ENCODE measurements at places on chromosomes 7 and 10.

GRCh38 chr10:91758303-91759146, 39.7 kb upstream of the TNKS2 start:
- DNase-seq: peak; percentile 79
- H3K27me3 ChIP-seq: no peaks in the 10 kb centered on the region
- no peaks in the 10 kb centered on the region for H3K4me1 ChIP-seq
- no peak overlapping the region for H3K4me3 ChIP-seq
- no peaks in the 10 kb centered on the region for H3K36me3 ChIP-seq

DNA sequence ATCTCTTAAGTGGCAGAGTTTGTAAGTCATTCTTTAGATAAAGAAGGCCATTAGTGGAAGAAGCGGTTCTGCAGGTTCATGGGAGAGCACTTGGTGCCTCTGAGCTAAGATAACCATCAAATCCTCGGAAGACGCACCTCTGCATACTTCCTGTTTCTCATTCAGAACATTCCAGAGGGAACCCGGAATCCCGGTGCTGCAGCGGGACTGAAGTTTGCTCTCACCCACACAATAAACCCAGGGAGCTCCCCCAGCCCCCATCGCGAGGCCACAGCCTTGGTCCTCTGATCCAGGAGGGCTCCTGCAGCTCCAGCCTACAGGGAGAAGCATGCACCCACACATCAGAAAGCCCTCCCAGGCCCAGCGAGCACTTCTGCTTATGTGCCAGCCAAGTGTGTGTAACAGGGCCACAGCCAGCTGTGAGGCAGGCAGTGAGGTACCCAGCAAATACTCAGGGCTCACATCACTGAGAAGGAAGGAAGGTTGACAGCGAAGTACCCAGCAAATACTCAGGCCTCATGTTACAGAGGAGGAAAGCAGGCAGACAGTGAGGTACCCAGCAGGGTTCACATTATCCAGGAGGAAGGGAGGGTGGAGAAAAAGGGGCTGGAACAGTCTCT, 142.4 kb downstream of the DIP2C start:
- H3K4me3 ChIP-seq: no peak overlapping the region
- no peaks in the 10 kb centered on the region for H3K27me3 ChIP-seq
- H3K27ac ChIP-seq: no peak overlapping the region
- H3K36me3 ChIP-seq: no peaks in the 10 kb centered on the region

DNA sequence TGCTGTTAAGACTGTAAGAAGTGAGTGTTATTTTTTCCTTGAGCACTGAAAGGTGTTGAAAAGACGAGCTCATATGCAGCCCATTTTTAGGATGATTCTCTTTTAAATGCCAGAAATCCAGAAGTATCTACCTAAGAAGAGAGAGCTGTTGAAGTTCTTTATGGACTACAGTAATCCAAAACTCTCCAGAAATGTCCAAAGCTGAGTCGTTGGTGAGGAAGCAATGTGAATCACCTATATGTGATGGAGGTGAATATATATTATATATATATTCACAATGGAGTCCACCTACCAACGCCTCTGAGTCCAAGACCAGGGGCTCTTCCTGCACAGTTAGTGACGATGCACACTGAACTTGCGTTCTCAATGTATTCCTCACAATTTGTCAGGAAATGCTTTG, 252.7 kb upstream of the PITRM1 start:
- no peaks in the 10 kb centered on the region for H3K27me3 ChIP-seq
- H3K4me1 ChIP-seq: no peaks in the 10 kb centered on the region
- H3K36me3 ChIP-seq: no peaks in the 10 kb centered on the region

- H3K27me3 ChIP-seq: no peaks in the 10 kb centered on the region
- no peak overlapping the region for H3K4me3 ChIP-seq
- H3K36me3 ChIP-seq: no peaks in the 10 kb centered on the region
- no peaks in the 10 kb centered on the region for H3K4me1 ChIP-seq
Observed at GRCh38 chr7:53246957-53247356, 211.5 kb downstream of the POM121L12 start.

GRCh38 chr10:15469111-15469510, 98.0 kb upstream of the FAM171A1 start:
- no peaks in the 10 kb centered on the region for H3K27me3 ChIP-seq
- H3K4me3 ChIP-seq: no peak overlapping the region
- H3K4me1 ChIP-seq: no peaks in the 10 kb centered on the region
- H3K36me3 ChIP-seq: no peaks in the 10 kb centered on the region
- no peak for DNase-seq
- H3K27ac ChIP-seq: no peak overlapping the region

DNA sequence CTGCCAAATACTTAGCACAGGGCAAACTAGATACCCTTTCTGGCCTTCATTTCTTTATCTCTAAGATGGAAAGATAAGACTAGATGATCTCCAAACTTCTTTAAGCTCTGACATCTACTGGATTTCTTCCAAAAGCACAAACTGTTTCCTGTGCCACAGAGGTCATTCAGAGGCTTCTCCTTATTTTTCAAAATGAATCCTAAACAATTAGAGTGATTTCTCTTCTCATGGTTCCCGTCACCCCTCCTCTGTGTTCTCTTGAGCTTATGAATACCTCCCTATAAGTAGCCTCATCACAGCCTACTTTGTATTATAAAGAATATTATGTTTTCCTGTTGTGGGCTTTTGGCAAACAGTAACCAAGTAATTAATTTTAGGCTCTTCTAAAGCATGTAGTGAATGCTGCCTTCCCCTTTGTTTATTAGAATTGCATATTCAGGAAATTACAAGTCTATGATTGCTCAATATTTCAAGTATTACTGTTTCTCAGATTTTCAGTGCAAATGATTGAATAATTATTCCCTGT, 179.5 kb downstream of the REEP3 start:
- no peaks in the 10 kb centered on the region for H3K36me3 ChIP-seq
- H3K4me3 ChIP-seq: no peak overlapping the region
- peak; percentile 62 for DNase-seq
- peak overlapping the region; percentile 10 for H3K27ac ChIP-seq
- no peaks in the 10 kb centered on the region for H3K27me3 ChIP-seq

GRCh38 chr7:1531263-1531978, 919 bp downstream of the MAFK start:
- H3K27me3 ChIP-seq: peaks cover 6% of the 10 kb centered on the region
- DNase-seq: no peak
- H3K27ac ChIP-seq: no peak overlapping the region
- H3K36me3 ChIP-seq: no peaks in the 10 kb centered on the region
- H3K4me1 ChIP-seq: peaks cover 2% of the 10 kb centered on the region

DNA sequence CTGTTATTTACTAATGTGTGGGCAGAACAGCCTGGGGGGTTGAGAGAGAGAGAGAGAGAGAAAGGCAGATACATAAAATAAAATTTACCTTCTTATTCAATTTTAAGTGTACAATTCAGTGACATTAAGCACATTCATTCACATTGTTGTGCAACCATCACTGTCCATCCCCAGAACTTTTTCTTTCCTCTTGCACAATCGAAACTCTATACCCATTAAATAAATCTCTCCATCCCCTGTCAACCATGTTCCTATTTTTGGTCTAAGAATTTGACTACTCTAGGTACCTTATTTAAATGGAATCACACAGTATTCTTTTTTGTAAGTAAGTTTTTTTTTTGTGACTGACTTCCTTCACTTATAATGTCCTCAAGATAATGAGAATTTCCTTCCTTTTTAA, 181.6 kb downstream of the SND1 start:
- H3K27me3 ChIP-seq: no peaks in the 10 kb centered on the region
- no peak overlapping the region for H3K4me3 ChIP-seq

All from cardiac muscle cell (in vitro differentiated cells and primary cell).